GDM1 (cell line): ENCODE measurements at places on chromosomes 5 and 9.

- no peak for DNase-seq
Measured at GRCh38 chr9:129631674-129632129, 5.7 kb downstream of the NTMT1 start.

- DNase-seq, result no peak
Measured at GRCh38 chr9:137751616-137752015, 126.0 kb upstream of the CACNA1B start.

DNA sequence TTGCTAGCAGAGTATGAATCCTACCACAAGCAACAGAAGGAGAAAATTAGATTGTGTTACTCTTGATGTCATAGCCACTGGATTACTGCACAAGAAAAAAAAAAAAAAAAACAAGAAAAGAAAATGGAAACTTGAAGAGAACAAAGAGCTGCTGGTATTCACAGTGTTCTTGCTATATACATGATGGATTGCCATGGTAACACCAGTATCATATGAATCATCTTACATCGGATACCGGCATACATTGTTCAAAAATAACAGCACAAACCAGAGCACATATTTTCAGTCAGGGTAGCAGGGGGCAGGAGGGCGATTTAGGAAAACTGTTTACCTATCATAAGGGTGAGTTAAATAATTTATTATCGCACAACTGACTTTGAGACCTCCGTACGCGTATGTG, 472.9 kb downstream of the PDE4D start:
- DNase-seq, result no peak

DNA sequence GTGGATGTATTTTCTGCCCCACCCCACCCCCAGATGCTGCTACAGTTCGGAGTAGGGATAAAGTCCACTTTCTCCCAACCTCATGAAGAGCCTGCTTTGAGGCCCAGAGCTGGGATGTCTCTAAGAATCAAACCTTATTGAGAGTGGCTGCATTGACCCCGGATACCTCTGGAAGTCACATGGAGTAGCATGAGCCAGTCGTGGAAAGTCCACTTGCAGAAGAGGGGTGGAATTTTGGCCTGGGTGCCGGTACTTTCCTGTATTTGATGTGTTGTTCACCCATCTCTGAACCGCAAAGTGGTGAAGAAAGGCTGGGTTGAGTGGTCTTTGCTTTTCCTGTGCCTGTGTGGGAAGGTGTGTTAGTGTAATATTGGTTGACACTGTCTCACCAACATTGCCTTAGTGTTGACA, 3.7 kb downstream of the OTULIN start:
- DNase-seq, result no peak

DNA sequence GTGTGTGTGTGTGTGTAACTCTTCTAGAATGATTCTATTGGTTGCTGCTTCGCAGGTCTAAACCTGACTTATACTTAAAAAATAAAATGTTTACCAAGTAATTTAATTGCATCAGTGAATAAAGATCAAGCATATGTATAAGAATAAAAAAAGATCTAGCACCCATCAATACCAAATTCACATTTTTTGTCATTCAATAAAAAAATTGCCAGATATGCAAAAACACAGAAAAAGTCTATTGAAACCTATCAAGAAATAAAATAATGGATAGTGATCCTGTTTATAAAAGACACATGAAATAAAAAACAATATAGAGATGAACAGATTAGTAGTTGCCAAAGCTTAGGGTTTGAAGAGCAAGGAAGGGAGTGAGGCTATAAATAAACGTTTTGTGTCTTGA, 2095.0 kb upstream of the ACO1 start:
- DNase-seq, result no peak

GRCh38 chr5:145157841-145158240, 677.3 kb downstream of the PRELID2 start:
- DNase-seq, result no peak

GRCh38 chr9:33698267-33698666, 97.1 kb upstream of the PRSS3 start:
- no peak for DNase-seq

- DNase-seq, result no peak
Measured at GRCh38 chr5:169173372-169173771, 127.6 kb downstream of the SLIT3 start.

DNA sequence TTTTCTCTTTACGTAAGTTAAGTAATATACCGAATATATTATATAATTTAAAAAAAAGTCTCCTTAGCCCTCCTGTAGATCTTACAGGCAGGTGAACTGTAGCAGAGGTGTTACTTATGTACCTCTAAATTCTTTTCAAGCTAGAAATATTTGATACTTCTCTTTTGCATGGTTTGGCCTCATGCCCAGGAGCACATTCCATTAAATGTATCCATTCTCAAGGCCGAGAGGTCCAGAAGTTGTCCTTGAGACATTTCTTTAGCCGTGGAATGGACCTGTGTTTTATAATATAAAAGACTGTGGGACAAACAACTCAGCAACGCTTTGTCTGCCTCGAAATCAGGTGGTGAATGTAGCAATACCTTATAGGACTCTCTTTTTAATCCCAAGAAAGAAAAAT, 184.5 kb downstream of the TRIO start:
- no peak for DNase-seq

GRCh38 chr5:34484216-34484920, 171.8 kb upstream of the RAI14 start:
- DNase-seq, result no peak

GRCh38 chr5:124712731-124713305, 33.6 kb downstream of the ZNF608 start:
- DNase-seq, result no peak

DNA sequence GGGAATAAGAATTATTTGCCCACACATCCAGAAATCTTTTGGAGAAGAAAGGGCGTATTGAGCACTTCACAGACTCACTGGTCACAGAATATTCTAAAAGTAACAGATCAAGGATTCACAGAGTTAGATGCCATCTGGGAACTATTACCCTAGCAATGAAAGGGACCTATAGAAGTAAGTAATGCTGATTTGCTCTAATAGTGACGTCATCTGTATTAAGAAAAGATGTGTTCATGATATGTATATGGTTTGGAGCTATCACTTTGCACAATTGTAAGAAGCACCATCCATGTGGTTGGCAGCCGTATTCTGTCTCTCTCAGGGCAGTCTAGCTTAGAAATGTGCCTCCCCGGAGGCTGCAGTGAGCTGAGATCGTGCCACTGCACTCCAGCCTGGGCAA, 52.8 kb upstream of the SV2C start:
- DNase-seq, result no peak

DNA sequence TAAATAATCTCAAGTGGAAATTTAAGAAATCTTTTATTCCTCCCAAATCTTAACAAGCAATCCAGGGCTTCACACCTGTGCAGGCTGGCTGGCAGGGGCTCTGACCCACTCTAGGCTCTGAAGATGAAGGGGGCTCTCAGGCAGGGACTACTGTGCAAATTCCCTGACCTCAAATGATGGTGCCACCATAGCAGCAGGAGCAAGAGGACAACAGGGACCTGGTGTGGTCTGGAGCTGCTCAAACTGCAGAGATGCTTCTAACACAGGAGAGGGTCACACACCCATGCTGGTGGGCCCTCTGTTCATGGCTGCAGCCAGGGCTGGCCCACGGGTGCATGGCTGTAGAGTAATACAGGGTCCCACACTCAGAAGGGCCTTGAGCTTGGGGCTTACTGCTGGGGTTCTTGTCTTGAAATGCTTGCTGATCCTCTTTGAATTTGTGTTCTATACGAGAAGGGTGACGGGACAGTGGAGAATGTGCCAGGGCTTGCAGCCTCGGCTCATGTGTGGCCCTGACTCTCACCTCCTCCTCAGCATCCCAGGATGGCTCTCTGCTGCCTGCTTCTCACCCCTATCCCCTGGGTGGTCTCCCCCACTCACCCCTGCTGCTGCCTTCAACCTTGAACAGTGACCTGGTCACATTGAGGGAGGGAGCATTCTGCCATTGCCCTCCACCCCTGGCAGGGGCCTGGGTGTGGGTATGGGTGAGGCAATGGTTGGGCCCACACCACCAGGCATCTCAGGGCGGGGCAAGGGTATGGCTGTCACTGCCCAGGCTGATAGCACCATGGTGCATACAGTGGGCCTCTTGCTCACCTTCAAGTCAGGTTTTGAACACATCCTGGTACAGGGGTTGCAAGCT, 191.7 kb downstream of the FSTL4 start:
- DNase-seq, result no peak

GRCh38 chr5:28164568-28164967, 1126.2 kb upstream of the CDH9 start:
- DNase-seq, result no peak

- DNase-seq, result no peak
Measured at GRCh38 chr9:87672586-87672985, 53.3 kb upstream of the CTSL start.

DNA sequence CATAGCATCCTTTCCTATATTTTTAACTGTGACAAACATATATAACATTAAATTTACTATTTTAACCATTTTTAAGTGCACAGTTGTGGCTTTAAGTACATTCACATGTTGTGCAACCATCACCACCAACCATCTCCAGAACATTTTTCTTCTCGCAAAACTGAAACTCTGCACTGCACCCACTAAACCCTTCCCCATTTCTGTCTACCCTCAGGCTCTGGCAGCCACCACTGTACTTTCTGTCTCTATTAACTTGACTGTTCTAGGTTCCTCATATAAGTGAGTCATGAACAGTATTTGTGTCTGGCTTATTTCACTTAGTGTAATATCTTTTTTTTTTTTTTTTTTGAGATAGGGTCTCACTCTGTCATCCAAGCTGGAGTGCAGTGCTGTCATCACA, 25.5 kb downstream of the KCNMB1 start:
- peak; percentile 22 for DNase-seq

GRCh38 chr5:177958696-177959095, 37.3 kb downstream of the PROP1 start:
- DNase-seq, result no peak

GRCh38 chr5:80757290-80757689, 102.5 kb upstream of the DHFR start:
- DNase-seq, result no peak

DNA sequence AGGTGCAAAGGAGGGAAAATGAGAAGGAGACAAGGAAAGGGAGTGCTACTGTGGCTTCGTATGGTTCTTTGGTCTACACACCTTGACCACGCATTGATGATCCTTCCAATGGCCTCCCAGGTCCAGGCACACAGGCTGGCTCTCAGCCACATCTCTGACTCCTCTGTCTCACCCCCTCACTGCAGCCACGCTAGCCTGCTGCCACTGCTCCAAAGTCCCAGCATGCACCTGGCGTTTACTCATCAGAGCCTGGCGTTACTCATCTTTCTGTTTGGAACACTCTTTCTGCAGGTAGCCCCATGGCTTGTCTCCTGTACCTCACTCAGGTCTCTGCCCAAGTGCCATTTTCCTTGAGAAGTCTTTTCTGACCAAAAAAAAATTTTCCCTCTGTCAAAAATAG, 195.5 kb downstream of the SNCAIP start:
- no peak for DNase-seq

- peak; percentile 8 for DNase-seq
Measured at GRCh38 chr5:129852747-129853352, 51.4 kb upstream of the CHSY3 start.

- DNase-seq, result no peak
Measured at GRCh38 chr5:159241946-159242552, 21.0 kb upstream of the UBLCP1 start.

DNA sequence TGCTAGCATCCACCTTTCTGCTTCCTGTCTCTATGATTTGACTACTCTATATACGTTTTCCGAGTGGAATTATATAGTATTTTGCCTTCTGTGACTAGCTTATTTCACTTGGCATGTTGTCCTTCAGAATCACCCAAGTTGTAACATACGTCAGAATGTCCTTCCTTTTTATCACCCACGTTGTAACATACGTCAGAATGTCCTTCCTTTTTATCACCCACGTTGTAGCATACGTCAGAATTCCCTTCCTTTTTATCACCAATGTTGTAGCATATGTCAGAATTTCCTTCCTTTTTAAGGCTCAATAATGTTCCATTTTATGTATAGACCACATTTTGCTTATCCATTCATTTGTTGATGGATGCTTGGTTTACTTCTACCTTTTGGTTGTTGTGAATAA, 22.9 kb upstream of the TAS2R1 start:
- DNase-seq, result no peak

DNA sequence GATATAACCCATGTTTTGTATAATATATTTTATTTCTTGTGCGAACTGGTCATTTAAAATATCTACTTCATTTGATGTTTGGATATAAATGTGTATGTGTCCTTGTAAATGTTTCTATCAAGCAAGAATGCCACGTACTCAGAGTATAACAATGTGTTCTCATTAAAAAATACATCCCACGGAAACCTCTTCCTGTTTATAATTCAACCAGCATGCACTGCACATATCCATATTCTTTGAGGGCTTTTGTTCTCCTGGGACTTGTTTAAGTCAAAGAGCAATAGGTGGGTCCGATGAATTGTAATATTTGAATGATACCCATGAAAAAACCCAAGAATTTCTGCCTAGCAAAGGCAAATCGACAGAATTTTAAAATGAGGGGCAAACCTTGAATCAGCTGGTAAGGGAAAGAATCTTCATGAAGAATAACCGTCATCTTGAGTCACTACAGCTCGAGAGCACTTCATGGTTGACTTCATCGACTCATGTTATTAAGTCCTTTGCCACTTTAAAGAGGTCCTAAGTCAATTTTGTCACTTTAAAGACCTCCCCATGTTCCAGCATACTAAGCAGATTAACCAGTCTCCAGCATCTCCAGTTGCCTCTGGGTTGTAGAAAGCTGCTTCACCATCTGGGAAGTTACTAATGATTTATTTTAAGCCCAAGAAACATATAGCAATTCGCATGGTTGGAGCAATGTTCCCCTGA, 80.6 kb downstream of the NPR3 start:
- no peak for DNase-seq

DNA sequence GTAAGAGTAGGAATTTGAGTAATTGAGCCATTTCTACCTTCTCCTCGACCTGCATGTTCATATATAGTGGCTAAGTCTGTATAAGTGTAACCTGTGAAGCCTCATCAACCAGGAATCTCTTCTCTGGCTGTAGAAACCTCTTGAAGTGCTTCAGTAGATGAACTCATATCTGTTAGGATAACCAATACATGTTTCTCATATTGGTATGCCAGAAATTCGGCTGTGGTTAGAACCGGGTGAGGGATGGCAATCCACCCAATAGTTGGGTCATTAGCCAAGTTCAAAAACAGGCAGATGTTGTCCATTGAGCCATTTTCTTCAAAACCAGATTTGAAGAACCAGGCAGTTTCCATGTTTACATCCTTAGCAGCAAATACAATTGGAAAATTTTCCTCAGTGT, 28.9 kb upstream of the GSN start:
- no peak for DNase-seq

GRCh38 chr5:179196405-179197079, 136.4 kb downstream of the ZNF354C start:
- DNase-seq, result no peak
